Effector memory CD8-positive, alpha-beta T cell (primary cell): ENCODE measurements at places on chromosomes 1 and 21.

DNA sequence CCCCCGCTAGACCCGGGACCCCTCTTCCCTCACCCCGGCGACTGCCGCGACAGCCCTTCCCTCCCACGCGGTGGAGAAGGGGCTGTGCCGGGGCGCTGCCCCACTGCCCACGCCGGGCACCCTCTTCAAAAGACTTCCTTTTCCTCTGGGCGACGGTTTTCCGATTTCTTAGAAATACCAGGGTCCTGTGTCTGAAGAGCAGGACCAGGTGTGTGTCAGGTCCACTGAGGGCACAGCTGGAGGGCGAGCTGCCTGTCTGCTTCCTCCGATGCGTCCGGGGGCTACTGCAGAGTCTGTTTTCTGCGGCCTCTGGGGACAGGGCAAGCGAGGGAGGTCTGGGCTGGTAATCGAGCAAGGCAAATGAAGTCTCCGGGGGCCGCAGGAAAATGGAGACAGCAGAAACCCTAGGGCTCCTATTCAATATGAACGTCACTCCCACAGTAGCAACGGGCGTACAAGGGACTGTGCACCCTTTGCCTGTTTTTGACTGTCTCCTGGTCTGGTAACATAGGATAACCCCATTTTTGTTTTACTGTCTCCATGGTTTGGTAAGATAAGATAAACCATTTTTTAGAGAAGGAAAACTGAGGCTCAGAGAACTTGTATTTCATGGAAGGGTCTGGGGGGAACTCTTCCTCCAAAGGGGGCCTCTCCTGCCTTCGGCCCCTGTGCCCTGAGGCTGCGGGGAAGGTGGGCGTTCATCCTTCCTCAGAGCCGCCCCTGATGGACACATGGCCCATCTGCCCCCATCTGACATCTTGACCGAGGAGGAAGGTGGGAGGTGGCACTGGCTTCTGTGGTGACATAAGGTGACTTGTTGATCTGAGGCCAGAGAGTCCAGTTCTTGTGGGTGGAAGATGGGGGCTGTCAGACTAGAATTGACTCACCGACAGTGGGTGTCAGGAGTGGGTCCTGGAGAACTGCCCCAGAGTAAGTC is 970 bp downstream of the TNFRSF1B start:
- DNase-seq, result peak; percentile 35

GRCh38 chr1:42348498-42348897 is 13.5 kb upstream of the FOXJ3 start:
- no peak for DNase-seq

- no peak for DNase-seq
Observed at GRCh38 chr1:11657654-11658053, 3.0 kb downstream of the FBXO44 start.

- no peak for DNase-seq
Observed at GRCh38 chr1:92380867-92381266, 82.0 kb downstream of the RPAP2 start.

GRCh38 chr1:211495584-211495983 is 3.6 kb upstream of the RD3 start:
- DNase-seq, result no peak

DNA sequence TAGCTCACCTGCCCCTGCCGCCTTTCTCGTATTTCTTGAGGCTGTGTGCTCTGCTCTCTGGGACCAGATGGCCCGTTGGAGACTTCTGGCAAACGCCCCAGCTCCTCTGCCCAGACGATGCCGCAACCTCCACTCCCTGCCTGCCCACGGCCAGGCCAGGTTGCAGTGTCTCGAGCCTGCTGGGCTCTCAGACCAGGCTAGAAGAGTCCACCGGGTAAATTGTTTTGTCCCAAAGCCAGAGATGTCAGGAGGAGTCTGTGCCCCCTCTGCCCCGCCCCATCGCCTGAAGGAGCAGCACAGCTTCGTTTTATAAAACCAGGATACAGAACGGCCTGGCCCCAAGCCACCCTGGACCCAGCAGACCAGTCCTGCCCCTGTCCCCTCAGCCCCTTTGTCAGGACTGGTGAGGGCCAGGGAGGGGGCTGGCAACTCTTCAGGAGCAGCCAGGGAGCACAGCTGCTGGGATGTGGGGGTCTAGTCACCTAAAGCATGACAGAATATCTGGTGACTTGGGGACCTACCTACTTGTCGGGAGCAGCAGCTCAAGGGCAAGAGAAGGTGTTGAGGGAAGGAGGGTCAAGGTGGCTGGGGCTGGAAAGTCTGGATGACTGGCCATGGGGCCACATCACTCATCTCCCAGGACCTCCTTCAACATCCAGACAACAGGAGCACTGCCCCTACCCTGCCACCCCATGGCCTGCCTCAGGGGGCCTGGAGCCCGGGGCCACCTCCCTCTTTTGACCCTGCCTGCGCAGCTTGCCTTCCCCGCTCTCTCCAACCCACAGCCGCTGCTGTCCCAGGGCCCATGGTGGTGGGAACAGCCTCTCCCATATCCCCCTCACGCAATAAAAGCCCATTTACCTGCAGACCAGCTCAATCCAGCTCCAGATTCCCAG is 33.9 kb upstream of the LBR start:
- no peak for DNase-seq

- no peak for DNase-seq
Observed at GRCh38 chr1:54254055-54254454, 54.1 kb downstream of the MRPL37 start.

GRCh38 chr1:32240140-32240951 is 6.7 kb upstream of the FAM167B start:
- peak; percentile 49 for DNase-seq

DNA sequence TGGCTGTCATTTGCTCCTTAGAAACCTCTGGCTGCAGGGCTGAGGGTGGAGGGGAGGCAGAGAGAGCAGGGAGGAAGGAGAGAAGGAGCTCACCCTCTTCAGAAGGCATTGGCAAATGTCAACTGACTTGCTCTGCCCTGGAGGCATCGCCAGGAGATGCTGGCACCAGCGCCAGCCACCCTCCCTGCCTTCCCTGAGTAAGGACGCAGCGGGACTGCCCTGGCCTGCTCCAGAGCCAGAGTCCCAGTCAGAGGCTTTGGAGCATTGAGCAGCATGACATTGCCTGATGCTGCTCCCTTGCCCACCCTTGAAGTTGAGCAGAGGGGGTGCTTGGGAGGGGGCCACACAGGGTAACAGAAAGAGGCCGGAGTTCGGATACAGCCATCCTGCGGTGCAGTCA is 62.3 kb downstream of the DISP3 start:
- DNase-seq, result no peak

GRCh38 chr1:100510451-100510850 is 27.5 kb upstream of the GPR88 start:
- DNase-seq, result no peak

- no peak for DNase-seq
Observed at GRCh38 chr1:117613249-117613968, 7.6 kb downstream of the TENT5C start.

DNA sequence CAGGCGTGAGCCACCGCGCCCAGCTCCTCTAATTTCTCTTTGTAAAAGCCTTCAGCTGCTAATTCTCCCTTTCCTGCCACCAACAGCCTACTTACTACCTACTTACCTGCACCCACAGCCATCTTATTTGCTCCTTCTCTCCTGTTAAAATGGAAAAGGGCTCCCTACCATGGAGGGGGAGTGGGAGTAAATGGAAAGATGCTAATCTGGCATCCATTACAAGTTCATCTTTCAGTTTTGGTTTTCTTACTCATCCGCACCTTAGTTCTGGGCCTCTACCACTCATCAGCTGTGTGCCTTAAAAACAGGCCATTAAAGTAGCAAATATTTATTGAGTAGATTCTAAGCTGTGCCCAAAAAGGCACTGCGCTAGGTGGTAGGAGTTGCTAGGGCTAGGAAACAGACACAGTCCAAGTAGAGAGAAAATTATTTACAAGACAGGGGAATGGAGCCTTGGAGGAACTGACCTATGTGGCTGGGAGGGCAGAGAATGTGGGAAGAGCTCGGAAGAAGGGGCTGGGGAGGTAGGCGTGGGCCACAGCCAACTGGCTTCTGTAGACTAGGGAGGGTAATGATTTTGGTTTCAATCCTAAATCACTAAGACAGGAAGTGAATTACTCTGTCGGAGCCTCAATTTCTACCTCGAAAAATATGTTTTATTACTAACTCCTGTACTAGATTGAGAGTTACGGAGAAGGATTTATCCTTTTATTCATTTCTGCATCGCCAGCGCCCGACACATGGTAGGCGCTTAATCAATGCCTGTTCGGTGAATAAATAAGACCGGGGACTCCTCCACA is 685 bp upstream of the DDI2 start:
- no peak for DNase-seq

DNA sequence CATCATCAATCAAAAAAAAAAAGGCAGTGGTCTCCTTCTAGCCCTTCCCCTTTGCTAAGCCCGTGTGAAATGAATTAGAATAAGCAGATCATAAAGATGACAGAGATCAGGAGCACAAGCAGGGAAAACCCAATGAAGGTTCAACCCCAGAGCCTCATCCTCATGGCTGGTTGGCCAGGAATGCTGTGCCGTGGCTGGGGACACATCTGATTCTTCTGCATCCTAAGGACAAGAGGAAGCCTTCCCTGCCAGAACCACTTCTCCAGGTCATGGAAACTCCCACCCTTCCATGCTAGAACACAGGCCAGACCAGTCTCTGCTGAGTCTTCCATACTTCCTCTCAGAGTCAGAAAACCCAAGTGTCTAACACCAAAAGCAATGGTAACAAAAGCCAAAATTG is 81.1 kb downstream of the CSMD2 start:
- DNase-seq, result no peak

DNA sequence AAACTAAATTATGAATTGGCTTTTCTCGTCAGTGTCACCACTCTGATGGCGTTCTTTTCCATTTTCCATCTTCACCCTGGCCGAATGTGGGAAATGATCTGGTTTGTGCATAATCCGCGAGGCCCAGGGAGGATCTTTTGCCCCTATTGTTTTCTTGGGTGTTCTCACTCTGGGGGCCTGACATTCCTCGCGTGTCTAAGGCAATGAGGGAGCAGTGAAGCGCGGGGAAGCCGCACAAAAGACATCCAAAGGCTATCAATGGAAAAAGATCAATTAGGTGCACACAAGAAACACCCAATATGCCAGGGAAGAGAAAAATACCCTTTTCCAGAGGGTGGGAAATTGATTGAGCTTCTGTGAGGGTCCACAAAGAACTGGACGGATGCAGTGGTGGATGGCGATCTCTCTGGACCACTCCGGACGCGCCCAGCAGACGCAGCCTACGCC is 941 bp upstream of the C1orf21 start:
- no peak for DNase-seq

- no peak for DNase-seq
Observed at GRCh38 chr1:45999507-45999906, 132.9 kb downstream of the PIK3R3 start.

DNA sequence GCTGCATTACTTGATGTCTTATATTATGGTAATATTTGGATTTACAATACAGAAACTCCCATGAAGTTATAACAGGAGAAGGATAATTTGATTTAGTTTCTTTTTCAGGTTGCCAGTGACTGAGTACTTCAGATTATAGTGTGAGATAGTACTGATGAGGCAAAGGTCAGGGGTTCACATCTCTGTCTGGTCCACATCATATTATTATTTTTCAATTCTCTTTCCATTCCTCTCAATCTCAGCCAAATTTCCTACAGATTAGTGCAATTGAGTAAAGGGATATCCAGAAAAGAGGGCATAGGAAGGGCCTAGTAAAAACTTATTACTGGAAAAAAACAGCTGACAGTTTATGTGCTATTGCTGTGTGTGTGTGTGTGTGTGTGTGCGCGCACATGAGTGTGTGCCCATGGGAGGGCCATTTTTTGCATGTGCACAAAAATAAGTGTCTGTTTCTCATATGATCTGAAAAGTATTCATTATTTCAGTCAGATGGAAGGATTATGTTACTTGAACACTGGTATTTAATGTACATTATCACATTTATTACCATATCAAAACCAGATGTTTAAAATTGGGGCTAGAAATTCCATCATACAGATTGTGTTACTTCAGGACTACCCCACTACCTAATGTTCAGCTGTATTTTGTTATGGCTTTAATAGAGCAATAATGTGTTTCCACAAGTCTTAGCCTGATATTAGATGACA is 78.3 kb upstream of the KCNK2 start:
- no peak for DNase-seq

DNA sequence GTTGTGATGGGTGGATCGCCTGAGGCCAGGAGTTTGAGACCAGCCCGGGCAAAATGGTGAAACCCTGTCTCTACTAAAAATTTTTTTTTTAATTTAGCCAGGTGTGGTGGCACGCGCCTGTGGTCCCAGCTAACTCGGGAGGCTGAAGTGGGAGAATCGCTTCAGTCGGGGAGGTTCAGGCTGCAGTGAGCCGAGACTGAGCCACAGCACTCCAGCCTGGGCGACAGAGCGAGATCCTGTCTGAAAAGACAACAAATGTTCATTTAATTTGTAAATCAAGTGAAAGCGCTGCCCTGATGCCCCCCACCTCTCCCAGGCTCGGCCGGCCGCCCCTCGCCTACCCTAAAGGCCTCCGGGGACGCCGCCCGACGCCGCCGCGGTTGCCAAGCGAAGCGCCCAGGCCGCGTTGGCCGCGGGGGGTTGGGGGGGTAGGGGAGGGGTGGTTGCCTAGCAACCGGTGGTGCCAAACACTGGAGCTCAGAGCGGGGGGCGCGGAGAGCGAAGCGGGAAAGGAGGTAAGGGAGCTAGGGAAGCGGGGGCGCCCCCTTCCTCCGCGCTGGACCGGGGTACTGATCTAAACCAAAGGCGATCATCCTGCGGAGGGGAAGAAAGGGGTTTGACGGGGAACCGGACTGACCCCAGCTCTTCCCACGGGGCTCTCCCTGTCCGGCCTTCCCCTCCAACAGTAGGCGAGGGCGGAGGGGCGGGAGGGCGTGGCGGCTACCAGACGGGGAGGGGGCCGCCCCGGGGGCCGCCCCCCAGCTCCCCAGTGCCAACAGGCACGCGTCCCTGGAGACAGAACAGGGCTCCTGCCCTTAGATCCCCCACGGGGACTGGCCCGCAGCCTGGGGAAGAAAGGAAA is at the start of gene TEKT2:
TEKT2 (plus strand) TSS at position 460 of the 862 bp plus-strand sequence. CDS start 828 bp downstream, outside the sequence.
- no peak for DNase-seq

DNA sequence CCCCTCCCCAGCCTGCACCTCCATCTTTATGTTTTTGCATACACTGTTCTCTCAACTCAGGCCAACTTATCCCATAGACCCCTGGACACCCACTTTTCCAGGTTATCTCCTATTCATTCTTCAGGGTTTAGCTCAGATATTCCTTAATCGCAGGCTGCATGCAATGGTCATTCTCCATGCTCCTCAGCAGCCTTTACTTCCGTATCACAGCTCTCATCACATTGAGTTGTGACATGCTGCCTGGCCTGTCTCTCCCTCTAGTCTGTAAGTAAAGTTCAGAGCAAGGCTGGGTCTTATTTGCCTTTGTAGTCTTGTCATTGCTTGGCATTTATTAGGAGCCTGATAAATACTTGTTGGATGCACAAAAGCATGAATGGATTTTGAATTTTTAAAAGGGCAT is 6.9 kb downstream of the DNAJC6 start:
- no peak for DNase-seq

DNA sequence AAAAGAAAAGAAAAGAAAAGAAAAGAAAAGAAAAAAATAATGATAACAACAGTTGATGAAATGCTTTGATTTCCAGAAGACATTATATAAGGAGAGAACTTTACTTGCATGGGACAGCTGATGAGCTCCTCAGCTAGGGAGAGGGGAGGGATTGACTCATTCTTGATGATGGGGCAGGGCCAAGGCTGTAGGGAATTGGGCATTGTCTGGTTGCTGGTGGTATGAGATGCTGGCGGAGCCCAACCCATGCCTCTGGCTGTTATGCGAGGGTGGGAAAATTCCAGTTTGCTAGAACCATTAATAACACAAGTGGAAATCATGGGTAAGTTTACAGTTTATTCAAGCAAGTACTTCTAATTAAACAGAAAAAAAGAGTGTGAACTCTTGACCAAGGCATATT is 36.0 kb upstream of the KIF26B start:
- DNase-seq, result no peak
